Fibroblast of skin of abdomen (primary cell): ENCODE measurements at places on chromosomes 7 and 10.

GRCh38 chr7:142445019-142445686, 187.3 kb upstream of the PRSS58 start:
- DNase-seq = no peak

DNA sequence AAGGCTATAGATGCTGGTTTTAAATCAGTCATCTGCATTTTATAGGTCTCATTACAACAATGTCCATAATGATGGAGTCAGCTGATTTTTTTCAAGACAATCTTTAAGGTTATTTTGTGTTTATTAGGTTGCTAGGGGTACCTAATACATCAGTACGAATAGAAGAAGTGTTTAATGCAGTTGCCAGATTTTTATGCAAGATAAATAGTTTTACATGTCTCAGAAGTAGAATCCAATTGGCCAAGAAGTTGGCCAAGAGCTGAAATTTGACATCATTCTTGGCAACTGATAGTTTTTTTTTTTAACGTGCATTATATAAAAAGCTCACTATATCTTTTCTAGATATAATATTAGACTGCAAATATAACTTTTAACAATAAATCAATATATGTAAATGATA, 208.5 kb downstream of the TRIL start:
- no peak for DNase-seq

DNA sequence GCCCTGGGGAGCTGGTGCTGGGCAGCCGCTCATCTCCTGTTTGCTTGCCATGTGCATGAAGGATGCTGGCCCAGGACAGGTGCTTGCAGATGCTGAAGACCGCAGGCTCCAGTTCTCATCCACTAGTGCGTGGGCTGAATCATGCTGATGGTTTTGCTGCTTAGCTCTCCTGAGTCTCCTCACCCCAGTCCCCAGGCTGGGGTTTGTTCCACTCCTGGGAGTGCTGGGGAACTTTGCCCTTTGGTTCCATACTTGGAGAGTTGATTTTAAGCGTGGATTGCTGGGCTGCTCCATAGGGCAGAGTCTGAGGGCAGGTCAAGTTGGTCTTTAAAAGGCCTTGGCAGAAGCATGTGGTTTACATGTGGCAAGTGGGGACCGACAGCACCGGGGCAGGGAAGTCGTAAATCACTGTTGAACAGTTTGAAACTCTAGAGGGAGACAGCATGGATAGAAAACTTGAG, 9.1 kb downstream of the DYNC2I1 start:
- DNase-seq = peak; percentile 14

GRCh38 chr7:139422126-139422525, 61.3 kb downstream of the KLRG2 start:
- no peak for DNase-seq

DNA sequence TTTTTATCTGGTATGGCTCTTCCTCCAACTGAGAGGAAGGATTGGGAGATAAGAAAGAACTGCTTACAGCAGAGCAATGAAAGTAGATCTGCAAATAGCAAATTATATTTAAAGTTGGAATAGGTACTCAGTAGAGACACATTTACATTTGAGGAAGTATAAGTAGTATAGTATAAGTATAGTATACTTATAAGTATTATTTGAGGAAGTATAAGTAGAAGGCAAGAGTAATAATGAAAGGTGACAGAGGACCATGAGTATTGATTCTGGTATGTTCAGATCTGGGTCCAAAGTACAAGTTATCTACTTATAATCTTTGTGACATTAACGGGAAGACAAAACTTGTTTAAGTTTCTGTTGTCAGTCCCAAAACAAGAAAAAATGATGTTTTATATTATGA, 527.6 kb upstream of the SORCS1 start:
- no peak for DNase-seq

GRCh38 chr7:147756300-147756699, 834.3 kb upstream of the C7orf33 start:
- DNase-seq = no peak

- no peak for DNase-seq
These were observed at the start of gene ALOX5 for GRCh38 chr10:45373576-45374349. TSS of gene ALOX5 (plus strand) at chr10:45374216. CDS start at chr10:45374280, 64 bp downstream.

GRCh38 chr7:28953633-28954032, 4.5 kb downstream of the TRIL start:
- peak; percentile 67 for DNase-seq

GRCh38 chr10:21069929-21070700, 173.0 kb upstream of the NEBL start:
- DNase-seq = no peak

- DNase-seq = no peak
These were observed 336.3 kb downstream of the PTPRN2 start for GRCh38 chr7:158251061-158251965.

DNA sequence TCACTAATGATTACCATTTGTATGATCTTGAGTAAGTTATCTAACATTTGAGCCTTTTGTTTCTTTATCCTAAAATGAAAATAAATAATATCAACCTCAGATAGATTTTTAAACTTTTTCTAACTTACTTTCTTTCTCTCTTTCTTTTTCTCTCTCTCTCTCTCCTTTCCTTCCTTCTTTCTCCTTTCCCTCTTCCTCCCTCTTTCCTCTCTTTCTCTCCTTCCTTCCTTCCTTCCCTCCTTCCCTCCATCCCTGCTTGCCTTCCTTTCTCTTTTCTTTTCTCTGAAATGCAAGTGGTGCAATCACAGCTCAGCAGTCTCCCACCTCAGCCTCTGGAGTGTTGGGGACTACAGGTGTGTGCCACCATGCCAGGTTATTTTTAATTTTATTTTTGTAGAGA, 132.9 kb upstream of the ASAH2 start:
- DNase-seq = no peak

GRCh38 chr7:92652536-92652935, 62.3 kb upstream of the FAM133B start:
- DNase-seq = no peak

DNA sequence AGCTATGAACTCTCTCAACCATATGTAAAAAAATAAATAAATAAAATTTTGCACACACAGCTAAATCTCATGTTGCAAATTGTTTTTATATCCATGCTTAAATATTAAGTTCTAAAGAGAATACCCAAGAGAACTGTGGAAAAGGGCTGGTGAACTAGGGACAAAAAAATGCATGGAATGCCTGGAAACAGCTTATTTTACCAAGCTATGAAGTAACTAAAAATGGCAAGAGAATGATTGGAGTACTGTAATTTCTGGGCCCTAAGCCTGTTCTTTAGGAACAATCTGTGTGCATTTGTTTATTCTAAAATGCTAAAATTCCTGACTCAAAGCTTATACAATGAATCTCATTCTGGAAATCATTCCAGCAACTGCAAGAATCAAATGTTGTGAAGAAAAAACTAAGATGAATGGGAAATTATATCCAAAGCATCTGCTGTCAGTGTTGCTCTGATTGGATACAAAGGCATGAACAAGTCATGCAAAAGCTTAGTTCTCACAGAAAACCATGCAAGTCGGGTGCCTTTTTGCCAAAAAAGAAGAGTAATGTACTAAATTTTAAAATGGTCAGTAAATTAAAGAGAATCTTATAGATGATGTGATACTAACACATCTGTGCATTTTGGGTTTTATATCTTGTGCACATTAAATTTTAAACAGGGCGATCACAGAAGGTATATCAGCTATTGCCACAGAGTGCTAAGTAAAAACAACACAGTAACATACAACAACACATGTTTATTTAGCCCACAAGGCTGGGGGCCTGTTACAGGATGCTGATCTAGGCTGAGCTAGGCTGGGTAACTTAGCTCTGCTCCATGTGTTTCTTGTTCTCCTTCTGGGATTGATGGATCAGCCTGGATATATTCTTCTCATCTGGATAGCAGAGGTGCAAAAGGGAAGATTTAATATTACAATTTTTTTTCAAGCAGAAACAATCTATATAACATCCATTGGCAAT, 453.5 kb upstream of the SEMA3A start:
- DNase-seq = peak; percentile 93

DNA sequence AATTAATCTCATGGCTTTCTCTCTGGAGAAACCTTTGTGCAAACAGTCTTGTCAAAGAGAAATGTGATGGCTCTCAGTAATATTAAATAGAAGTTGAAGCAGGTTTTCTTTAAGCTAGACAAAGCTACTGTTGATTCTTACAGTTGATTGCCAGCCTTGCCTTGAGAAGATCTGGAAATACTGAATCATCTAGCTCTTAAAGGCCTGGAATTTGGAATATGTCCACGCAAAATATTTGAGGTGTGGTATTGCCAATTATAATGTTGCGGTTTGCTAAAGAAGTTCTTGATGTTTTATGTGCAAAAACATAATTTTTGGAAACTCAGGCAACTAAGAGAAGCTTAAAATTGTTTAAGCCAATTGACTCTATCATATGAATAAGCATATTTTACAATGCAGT, 371.9 kb downstream of the PHF14 start:
- peak; percentile 70 for DNase-seq

GRCh38 chr7:153027210-153027609, 267.7 kb downstream of the ACTR3B start:
- DNase-seq = no peak

DNA sequence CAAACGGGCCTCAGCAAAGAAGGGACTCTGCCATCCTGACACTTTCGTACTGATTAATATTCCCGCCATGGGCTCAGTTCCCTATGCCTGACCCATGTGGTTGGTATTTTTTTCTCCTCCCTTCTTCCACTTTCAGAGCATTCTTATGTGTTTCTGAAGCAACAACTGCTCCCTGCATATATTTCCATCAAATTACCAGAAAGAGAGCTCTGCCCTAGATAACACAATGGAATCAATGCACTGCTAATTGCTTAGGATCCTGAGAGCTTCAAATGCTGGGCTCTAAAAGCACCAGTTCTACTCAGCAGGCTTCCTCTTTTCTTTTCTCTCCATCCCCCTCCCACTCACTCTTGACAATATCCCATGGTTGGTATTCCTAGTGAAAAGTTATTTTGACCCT, 5.3 kb downstream of the TECTB start:
- no peak for DNase-seq

DNA sequence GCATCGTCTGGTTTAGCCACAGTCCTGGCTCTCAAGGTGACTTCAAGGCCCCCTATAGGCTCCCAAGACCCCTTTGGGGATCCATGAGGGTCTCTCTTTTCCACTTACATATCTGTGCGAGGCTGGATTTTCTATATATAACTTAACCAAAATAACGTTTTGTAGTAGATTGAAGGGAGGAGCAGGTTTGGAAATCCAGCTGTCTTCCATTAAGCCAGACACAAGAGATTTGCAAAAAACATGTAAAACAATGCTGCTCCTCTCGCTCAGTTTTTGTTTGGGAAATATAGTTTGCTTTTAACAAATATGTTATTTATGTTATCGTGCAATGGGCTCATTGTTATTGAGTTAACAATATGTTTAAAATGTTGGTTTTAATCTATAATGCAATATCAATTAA, 811.2 kb downstream of the TYW1 start:
- DNase-seq = no peak

DNA sequence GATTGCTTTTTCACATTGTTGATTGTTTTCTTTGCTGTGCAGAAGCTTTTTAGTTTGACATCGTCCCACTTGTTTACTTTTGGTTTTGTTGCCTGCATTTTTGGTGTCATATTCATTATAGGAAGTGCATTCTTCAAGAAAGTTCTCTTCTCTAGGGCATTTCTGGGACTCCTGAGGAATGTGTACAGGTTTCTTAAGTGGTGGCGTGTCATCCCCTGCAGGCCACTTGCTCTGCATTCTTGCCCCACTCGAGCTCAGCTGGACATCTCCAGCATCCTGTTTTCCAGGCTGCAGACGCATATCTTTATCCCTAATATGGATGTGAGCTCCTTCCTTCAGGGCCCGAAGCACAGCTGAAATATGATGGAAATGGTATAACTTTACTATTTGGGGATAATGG, 255.6 kb upstream of the HABP2 start:
- DNase-seq = peak; percentile 58

DNA sequence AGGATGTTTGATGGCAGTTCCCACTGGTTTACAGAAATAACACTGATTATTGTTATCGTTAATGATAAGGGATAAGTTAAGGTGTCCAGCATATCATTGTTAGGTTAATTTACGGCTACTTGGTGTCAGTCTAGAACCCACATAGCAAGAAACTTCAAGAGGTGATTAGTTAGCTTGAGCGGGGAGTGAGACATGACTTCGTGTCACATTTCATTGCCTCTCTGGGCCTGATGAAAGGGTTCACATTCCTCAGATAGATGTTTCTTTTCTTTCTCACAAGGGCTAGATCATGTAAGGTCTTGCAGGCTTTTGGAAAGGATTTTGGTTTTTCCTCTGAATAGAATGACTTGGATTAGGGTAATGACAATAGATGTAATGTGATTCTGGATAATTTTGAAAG, 26.7 kb downstream of the WAC start:
- peak; percentile 31 for DNase-seq

DNA sequence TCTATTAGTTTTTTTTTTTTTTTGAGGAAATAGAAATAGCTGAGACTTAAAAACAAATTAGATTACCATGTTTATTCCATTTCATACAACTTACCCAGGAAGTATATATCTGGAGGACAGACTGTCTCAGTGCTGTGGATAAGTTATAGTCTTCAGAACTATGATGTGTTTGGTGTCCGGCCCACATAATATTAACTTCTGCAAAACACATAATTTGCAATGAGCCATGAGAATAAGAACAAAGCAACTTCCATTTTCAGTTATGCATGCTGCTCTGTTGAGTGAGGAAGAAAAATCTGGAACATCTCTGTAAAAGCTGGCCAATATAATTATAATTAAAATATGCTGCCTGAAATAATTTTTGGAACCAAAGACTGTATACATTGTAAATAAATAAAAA, 130.9 kb downstream of the AGMO start:
- DNase-seq = no peak

GRCh38 chr7:142935941-142936565, 2.5 kb upstream of the TRPV5 start:
- DNase-seq = no peak

GRCh38 chr7:95501261-95501832, 15.6 kb downstream of the ASB4 start:
- DNase-seq = peak; percentile 16

GRCh38 chr10:48455392-48456151, 149.1 kb downstream of the MAPK8 start:
- no peak for DNase-seq

- DNase-seq = peak; percentile 27
These were observed 4.2 kb upstream of the RPEL1 start for GRCh38 chr10:103241262-103242011.

DNA sequence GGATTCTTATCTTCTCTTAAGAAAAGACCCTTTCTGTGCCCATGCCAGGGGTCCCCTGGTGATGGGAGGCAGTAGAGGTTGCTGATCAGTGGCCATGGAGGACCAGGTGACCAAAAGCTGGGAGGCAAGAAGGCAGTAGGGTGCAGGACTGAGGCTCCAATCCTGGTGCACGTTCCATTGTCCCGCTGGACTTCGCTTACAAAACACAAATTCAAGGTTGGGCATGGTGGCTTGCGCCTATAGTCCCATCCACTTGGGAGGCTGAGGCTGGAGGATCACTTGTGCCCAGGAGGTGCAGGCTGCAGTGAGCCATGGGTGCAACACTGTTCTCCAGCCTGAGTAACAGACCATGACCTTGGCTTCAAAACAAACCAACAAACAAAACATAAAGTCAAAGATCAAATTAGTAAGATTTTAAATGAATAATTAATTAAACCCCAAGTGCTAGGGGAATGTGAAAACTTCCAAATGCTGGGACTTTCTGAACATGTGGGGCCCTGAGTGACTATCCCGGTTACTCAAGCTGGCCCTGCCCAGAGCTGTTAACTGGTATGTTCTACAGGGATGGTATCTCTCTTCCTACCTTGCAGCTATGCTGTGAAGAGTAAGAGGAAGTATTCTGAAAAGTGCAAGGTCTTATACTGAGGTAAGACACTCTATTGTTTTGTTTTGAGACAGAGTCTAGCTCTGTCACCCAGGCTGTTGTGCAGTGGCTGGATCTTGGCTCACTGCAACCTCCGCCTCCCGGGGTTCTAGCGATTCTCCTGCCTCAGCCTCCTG, 97.6 kb downstream of the LYZL2 start:
- no peak for DNase-seq
